ENCODE measurements at places on chromosomes 12 and 14.

DNA sequence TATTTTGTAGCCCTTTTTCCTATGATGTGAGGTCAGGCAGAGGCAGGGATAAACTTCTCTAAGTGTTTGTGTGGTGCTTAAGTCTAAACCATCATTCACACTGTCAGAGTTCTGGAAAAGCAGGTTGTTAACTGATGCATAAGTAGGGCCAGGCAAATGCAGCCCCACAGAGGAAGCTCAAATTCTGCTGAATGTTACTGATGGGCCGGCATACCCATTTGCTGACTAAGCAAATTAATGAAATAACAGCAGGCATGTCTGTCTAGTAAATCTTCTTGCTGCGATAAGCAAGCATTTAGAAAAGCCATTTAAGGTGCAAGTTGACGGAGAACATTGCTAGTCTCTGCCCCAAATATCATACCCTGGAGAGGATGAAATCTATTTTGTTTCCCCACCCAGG is 523.2 kb upstream of the CCDC196 start:
- DNase-seq: no peak

DNA sequence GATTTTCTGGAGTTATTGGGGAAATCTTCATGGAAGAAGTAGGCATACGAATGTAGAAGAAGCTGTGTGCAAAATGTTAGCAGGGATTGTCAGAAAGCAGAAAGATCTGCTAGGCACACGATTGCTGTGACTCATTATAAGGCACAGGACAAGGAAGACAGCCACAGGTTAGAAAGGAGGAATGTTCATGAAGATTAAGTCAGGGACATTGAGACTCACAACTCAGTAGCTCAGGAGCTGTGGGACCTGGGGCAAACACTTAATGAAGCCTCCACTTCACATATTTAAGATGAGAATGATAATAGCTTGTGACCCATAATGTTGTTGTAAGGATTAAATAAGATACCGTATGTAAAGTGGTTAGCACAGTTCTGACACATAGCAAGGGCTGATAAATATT is 26.6 kb upstream of the RTRAF start:
- no peak for DNase-seq

DNA sequence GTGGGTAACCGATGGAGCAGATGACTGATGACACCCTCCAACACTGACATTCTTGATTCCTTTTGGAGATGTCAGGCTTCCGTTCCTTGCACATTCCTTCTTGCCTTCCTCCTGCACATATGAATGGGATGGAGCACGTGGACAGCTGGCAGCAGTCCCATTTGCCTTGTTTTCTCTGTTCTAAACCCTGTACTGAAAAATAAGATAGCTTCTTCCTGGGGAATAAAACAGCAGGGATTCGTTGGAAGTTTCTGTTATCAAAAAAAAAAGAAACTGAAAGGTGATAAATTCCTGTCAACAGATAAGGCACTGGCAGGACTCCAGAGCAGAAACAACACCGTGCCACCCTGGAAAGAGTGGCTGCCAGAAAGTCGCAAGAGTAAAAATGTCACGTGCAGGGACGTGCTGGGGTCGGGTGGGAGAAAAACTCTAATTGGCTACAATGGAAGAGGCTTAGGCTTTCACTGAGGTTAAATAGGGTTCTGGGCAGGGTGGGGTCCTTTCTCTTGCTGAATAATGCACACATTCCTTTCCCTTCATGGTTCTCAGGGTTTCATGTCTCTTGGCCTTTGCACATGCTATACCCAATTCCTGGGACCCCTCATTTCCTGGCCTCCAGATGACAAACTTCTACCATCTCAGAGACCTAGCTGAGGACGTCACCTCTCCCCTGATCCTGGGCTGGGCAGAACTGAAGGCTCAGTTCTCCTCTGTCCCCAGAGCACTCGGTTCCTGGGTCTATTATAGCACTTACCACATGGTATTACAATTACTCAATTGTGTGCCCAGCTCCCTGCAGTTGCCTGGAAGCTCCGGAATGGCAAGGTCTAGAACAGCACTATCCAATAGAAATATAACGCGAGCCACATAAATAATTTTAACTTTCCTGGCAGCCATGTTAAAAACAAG is 7.0 kb upstream of the NUAK1 start:
- DNase-seq: no peak

DNA sequence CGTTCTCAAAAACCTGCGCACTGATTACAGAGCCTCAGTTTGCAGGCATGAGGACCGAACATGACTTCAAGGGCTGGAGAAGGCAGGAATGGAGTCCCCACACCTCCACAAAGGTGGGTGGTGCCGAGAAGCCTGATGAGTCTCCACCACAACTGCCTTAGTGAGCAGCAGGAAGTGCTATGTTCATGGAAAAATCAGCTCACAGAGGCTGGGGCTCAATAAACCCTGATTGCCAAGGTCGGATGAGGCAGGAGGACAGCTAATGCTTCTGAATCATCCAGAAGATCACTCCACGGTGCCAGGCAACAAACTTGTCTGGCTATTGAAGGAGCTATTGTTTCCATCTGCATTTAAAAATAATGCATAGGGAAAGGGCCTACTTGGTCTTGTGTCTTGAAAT is 31.1 kb downstream of the APPL2 start:
- DNase-seq: no peak

- no peak for DNase-seq
Measured at GRCh38 chr14:103099733-103100280, 5.3 kb downstream of the EXOC3L4 start.

GRCh38 chr12:45731190-45731775 is 1.8 kb downstream of the ARID2 start:
- DNase-seq: no peak

DNA sequence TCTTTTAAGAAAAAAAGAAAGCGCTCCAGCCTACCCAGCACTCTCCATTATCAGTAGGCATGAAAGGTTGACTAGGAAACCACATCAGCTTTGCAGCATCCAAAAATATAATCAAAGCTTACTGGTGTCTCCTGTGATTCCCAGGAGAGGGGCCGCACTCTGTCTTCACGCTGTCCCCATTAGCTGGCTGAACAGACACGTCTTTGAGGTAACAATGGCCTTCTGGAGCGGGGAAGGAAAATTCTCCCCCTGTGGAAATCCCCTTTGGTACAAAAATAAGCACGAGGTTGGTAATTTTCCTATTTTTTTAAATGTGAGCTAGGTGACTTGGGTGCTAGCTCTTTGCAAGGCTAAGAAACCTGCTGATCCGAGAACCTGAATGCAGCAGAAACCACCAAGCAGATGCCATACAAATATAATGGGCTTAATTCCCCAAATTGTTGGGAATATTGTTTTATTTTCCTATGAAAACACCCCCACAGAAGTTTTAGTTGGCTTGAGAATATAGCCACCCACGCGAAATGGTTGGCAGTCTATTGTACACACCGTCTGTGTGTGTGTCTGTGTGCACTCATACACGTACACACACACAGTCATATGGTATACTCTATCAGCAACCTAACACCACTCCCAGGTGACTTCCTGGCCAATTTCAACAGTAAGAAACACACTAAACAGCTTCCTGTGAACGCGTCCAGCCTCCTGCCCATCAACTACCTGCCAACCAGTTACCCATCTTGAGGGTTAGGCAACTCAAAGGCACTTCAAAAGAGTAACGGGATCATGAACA is 71.2 kb downstream of the KSR2 start:
- DNase-seq: no peak

- no peak for DNase-seq
Measured at GRCh38 chr12:3520711-3521110, 29.7 kb downstream of the PRMT8 start.

GRCh38 chr12:49515266-49515665 is 23.6 kb upstream of the KCNH3 start:
- DNase-seq: no peak

- DNase-seq: no peak
Measured at GRCh38 chr12:105640761-105641160, 310.3 kb downstream of the C12orf75 start.

GRCh38 chr14:50963919-50964318 is 19.6 kb upstream of the PYGL start:
- no peak for DNase-seq

GRCh38 chr14:104705340-104706047 is 16.1 kb downstream of the INF2 start:
- no peak for DNase-seq

DNA sequence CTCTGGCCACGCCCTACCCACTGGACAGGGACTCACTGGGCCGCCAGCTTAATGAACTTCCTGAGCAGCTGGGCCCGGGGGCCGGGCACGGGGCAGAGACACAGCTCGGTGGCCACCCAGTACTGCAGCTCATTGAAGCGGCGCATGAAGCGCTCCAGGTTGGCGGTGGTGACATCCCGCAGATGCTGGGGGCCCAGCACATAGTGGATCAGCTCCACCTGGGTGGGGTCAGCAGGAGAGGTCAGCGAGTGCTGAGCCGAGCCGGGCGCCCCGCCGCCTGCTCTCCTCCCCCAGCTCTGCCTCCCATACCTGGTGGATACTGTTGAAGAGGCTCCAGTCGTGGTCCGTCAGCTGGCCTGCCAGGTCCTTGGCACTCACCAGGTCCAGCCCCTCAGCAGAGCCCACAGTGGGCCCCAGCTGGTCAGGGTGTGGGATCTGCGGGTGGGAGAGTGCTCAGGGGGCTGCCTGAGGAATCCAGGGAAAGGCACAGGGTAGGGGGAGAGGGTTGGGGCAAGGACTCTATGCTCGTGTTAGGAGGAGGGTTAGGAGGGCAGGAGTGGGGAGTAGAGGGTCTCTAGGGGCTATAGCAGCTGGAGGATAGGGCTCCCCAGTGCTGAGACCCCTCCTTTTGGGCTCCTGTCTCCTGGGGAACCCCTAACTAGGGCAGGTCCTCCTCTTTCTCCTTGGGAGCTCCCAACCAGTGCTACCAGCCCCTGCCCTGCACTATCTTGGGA is 15.5 kb upstream of the ENDOU start:
- DNase-seq: no peak

DNA sequence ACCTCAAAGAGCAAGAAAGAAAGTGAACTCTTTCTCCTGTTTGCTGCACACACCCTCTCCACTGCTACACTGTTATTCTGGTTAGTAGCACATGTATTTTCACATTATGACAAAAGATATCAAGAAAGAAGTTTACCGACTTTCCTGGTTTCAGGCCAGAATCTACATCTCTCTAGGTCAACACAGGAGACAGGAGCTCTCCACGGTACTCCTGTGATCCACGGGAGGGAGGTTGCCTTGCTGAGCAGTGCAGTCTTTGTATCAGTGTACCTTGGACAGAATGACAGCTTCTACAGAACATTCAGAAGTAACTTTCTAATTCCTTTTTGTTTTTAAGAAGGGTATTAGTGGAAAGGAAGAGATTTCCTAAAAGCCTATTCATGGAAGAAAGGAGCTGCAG is 805.6 kb downstream of the NRXN3 start:
- no peak for DNase-seq

DNA sequence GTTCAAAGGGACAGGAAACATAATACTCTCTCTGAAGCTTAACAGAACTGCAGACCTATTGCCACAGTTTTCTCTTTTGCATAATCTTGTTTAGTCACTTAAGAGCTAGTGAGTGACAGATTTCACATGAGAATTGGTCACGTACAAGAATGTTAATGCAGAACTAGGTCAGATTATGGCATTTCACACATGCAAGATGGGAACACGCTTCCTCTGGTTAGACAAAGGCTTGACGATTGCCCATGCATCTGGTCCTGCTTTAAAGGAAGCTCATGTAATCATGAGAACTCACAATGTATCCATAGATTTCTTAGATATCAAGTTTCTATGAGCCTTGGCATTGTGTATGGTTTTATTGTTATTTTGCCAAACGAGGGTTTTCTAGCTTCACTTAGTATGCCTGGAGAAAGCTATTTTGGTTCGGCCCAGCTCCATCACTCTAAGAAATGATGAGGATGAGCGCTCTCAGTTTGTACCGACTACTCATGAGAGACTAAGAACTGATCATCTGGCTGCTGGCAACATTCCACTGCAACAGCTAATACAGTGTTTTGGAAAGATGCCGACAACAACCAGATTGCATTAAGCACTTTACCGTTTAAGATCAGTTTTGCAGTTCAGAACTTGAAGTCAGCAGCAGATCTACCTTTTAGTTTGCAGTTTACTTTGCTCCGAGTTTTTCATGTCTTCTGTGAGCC is 380.0 kb downstream of the DIO2 start:
- no peak for DNase-seq

DNA sequence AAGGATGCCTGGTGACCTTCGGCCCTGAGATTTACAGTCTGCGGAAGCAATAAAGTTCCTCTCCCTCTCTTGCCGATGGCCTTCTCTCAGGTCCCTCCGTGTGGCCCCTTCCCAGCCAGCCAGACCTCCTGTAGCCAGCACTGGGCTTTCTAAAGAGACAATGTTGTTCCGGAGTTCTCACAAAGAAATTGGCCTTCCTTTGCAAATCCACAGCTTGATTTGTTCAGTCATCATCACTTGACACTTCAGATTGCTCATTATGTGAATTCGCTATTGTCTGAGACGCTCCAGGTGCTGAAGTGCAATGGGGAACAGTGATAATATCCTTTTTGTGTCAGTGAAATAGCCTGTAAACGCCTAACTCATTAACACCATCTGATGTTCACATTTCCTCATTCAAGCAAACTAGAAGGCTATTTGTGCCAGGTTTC is 43.7 kb upstream of the GPHB5 start:
- no peak for DNase-seq

DNA sequence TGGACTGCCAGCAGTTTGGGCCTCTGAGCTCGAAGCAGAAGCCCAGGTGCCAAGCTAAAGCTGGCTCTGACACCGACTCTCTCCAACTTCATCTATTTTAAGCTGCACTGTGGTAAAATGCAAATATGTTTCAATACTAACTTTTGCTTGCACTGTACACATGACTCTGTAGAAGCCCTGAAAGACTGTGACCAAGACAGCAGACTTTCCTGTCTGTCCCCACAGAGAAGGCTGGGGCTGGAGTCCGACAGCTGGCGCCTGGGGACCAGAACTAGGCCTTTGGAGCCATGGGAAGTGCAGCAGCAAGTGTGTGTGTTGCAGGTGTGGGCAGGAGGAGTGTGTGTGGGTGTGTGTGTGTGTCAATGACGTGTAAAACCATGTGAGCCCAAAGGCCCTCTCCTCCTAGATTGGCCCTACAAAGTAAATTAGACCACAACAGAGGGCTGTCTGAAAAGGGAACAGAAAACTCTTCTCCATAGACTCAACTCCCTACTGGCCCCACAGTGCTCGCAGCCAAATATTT is 16.4 kb upstream of the RAB35 start:
- no peak for DNase-seq

DNA sequence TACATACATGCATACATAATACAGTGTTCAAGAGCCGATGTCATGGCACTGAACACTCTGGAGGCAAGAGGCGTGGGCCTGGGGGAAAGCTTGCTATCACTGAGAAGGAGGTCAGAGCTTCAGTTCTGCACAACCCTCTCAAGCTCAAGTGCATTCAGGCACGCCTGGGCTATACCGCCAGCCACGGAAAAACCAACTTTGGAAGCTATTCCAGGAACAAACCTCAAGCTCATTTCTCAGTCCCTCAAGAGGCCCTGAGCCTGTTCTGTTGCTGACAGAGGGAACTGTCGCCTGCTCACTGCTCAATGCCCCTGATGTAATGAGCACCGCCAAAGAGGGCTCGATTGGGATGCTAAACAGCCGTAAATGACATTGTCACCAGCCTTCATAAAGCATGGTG is 9.2 kb downstream of the NOS1 start:
- no peak for DNase-seq

Measured in urinary bladder (tissue), 4 donors.